DND-41 (cell line): ENCODE measurements at places on chromosomes 4 and X.

DNA sequence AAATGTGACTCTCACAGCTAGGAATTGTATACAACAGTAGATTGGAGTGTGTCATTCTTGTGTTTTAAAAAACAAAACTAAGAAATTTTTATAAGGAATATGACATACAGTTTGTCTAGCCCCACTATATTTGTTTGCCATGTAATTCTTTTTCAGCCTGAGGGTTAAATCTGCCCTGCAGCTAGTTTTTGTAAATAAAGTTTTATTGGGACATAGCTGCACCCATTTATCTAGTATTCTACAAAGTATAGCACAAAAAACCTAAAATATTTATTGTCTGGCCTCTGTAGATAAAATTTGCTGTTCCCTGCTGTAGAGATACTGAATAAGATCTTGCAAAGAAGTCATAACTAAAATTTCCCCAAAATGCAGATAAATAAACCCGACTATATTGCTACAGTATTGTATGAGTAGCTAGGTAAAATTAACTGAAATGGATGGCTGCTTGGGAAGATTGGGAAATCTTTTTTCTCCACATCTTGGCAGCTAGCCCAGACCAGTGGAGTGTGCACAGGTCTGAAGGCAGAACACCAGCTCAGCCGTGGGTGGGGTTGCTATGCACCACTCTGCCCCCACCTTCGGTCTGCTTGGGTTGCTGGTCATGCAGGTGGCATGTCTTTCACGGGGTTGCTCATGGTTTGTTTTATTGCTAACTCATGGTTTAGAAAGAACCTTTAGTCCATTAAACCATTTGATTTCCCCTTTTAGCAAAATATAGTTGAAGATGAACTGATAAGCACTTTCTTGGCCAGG is 127.9 kb downstream of the KLHL8 start:
- H3K27me3 ChIP-seq, result no peaks in the 10 kb centered on the region
- H3K27ac ChIP-seq, result no peak overlapping the region
- no peak for DNase-seq
- no peaks in the 10 kb centered on the region for H3K4me1 ChIP-seq

DNA sequence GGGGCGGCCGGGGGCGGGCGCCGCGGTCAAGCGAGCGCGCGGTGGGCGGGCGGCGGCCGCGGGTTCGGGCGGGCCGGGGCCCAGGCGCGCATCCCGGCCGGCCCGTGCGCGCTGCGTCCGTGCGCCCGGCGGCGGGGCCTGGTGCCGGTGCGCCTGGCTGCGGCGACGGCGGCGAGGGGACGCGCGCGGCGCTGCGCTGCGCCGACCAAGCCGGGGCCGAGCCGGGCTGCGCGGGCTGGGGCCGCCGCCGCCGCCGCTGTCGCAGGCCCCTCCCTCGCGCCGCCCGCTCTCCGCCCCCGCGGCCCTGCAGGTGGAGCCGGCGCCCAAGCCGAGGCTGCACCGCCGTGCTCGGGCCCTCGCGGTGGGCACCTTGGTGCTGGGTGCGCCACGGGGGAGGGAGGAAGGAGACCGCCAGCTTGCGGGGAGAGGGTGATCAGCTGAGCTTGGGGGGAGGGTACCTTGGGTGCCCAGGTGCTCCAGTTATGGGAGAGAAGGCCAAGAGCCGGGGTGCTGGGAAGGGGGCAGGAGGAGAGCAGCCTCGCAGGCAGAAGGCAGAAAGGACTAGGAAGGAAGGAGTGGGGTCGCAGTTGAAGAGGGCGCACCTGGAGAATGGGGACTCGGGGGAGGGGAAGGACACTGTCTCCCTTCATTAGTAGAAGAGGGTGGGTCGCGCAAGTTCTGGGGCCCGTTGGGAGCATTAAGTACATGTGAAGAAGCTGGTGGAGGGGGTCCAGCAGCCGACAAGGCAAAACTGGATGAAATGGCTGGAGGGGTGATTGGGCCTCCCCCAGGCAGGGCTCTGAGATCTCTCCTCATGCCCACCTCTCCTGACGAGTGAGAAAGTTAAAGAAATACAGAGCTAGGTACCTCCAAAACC is at the start of gene PPP2R2C:
TSS of gene PPP2R2C (minus strand) at position 228 of the 877 bp plus-strand sequence. CDS start 385 bp downstream, outside the sequence.
- no peak within 1 kb of the TSS for H3K4me3 ChIP-seq
- no peaks in the 10 kb centered on the region for H3K27me3 ChIP-seq
- no peaks in the 10 kb centered on the region for H3K36me3 ChIP-seq
- no peak for DNase-seq
- H3K27ac ChIP-seq, result no peak within 1 kb of the TSS
- no peaks in the 10 kb centered on the region for H3K4me1 ChIP-seq

DNA sequence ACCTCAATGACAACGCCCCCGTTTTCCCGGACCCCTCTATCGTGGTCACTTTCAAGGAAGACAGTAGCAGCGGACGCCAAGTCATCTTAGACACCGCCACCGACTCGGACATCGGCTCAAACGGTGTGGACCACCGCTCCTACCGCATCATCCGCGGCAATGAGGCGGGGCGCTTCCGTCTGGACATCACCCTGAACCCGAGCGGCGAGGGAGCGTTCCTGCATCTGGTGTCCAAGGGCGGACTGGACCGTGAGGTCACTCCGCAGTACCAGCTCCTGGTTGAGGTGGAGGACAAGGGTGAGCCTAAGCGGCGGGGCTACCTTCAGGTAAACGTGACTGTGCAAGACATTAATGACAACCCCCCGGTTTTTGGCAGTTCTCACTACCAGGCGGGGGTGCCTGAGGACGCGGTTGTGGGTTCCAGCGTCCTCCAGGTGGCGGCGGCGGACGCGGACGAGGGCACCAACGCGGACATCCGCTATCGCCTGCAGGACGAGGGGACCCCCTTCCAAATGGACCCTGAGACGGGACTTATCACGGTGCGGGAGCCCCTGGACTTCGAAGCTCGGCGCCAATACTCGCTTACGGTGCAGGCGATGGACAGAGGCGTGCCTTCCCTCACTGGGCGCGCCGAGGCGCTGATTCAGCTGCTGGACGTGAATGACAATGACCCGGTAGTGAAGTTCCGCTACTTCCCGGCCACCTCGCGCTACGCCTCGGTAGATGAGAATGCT is 2.2 kb downstream of the FAT4 start:
- H3K4me3 ChIP-seq, result no peak overlapping the region
- no peaks in the 10 kb centered on the region for H3K27me3 ChIP-seq
- no peaks in the 10 kb centered on the region for H3K4me1 ChIP-seq
- H3K36me3 ChIP-seq, result no peaks in the 10 kb centered on the region
- no peak for DNase-seq

GRCh38 chr4:110124711-110125110 is 73.7 kb downstream of the ELOVL6 start:
- no peaks in the 10 kb centered on the region for H3K27me3 ChIP-seq
- no peak overlapping the region for H3K4me3 ChIP-seq
- H3K4me1 ChIP-seq, result peaks cover 8% of the 10 kb centered on the region
- H3K36me3 ChIP-seq, result peaks cover 7% of the 10 kb centered on the region
- no peak overlapping the region for H3K27ac ChIP-seq
